Hepatic stellate cell (primary cell): ENCODE measurements at places on chromosomes 13 and 19.

DNA sequence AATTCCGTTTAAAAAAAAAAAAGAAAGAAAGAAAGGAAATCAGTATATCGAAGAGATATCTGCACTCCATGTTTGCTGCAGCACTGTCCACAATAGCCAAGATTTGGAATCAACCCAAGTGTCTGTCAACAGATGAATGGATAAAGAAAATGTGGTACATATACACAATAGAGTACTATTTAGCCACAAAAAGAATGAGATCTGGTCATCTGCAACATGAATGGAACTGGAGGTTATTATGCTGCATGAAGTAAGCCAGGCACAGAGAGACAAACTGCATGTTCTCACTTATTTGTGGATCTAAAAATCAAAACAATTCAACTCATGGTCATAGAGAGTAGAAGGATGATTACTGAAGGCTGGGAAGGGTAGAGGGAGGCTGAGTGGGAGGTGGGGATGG, 16.3 kb downstream of the ZNF565 start:
- no peak for DNase-seq

- no peak for DNase-seq
Observed at GRCh38 chr19:33727331-33727998, 69.2 kb upstream of the KCTD15 start.

- DNase-seq: no peak
Observed at GRCh38 chr13:81602241-81602640, 1261.3 kb upstream of the SPRY2 start.

GRCh38 chr19:16896146-16897028, 7.6 kb downstream of the F2RL3 start:
- no peak for DNase-seq

DNA sequence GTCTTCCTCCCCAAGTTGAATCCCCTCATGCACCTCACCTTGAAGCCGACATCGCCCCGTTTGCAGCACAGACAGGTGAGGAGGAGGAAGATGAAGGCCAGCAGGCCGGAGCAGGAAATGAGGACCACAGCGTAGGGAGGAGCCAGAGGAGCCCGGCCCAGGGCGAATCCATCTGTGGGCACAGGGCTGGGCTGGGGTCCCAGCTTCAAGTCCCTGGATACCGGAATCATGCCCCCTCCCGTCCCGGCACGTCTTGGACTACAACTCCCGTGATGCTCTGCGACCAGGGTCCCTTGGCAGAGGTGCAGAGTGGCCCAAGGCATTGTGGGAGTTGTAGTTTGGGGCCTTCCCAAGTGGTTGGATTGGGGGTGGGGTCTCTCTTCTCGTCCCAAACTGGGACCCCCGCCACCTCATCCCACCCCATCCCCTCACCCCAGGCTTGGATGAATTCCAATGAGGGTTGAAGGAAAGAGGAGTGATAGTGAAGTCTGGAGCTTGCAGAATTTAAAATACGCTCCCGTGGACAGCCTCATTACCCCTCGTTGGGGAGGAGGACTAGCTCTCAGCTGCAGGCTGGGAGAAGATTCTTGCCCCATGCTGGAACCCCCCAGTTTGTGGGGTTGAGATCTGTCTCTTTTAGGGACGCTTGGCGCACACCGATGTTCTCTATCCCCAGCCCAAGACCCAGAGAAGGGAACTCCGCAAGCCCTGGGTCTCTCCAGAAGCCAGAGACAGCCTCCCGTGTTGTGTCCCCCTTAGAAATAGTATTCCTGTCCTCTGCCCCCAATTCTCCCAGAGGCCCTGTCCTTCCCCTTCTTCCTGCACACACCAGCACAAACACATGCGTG, 990 bp downstream of the LMTK3 start:
- DNase-seq: no peak

GRCh38 chr19:15443325-15443724, 6.4 kb downstream of the WIZ start:
- DNase-seq: no peak

DNA sequence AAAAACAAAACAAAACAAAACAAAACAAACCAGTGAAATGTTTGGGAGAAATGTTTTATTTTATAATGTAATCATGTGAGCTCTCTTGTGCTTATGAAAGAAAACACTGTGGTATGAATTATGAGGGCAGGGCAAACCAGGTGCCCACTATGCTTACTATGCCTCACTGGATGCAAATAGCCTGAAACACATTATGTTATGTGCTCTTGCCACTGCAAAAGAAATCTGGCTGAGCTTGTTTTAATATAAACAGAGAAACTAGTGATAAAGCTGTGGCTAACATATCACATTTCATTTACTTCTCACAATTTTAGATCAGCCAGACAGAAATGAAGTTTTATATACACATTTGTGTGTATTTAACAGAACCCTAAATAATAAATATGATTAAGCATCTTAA, 8.7 kb upstream of the NBEA start:
- DNase-seq: no peak

DNA sequence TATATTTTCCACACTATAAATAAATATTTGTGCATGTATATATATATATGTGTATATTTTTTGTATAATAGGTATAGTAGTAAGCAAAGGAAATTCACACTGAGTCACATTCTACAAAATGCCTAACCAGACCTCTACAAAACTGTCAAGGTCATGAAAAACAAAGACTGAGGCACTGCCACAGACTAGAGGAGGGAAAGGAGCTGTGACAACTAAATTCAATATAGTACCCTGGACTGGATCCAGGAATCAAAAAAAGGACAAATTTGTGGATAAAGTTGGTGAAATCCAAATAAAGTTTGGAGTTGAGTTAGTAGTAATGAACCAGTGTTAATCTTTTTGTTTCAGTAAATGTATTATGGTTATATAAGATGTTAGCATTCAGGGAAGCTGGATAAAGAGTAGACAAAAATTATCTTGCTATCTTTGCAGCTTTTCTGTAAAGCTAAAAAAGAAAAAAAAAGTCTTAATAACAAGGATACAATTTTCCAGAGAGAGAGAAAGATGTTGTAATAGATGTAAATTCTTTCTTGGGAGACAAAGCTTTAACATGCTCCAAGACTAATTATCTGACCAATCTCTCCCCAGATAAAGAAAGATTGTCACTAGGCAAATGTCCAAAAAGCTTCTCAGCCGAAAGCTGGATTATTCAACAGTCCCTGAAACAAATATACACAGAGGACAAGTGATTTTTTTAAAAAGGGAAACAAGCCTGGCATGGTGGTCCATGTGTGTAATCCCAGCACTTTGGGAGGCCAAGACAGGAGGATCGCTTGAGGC, 19.1 kb downstream of the SYDE1 start:
- DNase-seq: no peak

DNA sequence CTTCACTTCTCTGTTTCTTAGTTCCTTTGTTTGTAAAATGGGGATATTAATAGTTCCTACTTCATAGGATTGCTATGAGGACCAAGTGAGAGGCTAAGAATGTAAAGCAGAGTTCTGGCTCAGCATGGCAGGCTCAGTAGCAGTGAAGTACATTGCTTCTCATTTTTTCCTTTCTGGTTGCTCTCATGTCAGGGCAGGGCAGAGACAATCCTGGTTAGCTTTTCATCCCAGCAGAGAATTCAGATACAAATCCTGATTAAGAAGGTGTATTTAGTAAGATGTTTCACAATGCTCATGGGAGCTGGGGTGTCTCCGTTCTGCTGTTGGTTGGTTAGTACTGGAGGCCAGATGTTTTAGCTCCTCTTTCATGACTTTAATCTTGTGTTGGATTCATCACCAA, 42.9 kb downstream of the WASF3 start:
- DNase-seq: no peak

- DNase-seq: no peak
Observed at GRCh38 chr13:22061806-22062391, 391.0 kb downstream of the FGF9 start.

DNA sequence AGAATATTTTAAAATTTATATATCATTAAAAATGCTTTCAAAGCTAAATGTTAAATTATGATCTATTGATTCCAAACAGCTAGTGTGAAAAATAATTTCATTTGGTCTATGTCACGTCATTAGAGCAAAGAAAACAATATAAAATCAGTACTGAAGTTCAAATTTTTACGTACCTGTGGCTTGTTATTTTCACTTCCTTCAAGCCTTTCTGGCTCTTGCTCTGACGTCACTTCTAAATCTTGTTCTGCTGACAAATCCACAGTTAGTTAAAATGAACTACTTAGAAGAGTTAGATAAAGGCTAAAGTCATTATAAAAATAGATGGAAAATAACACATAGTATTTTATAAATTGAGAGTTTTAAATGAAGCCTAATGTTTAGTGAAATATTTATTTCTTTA, 147.7 kb upstream of the TUBA3C start:
- no peak for DNase-seq

DNA sequence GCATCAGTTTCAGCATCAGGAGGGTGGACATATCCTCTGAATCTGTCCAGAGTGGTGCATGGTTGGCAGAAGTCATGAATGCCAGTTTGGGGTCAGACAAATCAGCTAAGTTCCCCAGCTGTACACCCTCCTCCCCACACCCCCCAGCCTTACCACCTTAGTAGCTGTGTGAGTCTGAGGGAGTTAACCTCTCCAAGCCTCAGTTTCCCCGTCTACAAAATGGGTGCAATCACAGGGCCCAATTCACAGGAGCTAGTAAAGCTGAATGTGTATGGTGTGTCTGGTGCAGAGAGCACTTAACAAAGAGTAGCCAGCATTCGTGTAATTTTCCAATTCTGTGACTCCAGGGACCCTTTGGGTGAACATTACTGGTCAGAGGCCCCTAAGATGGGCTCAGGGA, 13.4 kb upstream of the ZNF358 start:
- DNase-seq: no peak

DNA sequence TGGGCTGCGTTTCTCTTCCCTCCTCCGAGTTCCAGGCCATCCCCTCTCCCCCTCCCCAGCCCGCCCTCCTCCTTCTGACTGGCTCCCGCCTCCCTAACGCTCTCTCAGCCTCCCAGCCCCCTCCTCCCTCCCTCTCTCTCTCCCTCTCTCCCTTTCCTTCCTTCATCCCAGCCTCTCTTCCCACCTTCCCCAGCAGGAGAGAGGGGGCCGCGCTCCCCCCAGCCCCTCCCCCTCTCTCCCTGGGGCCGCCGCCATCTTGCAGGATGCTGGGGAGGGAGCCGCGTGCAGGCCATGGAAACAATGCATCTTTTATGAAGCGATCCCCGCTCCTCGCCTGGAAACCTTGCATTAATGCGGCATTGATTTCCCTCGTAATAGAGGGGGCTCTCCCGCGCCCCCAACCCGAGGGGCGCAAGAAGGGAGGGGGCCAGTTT, 42.6 kb upstream of the ADGRL1 start:
- DNase-seq: no peak

- no peak for DNase-seq
Observed at GRCh38 chr19:48962029-48962848, 2.9 kb upstream of the FTL start.
